ENCODE measurements at places on chromosomes 12 and 14. TPM values are rescaled to one million over a fixed set of nuclear protein-coding genes. Genes with fewer than 3 reads are reported as not detected.

TPPP2 gene
- polyA plus RNA-seq: 3.3 TPM

OR10G3 gene
- polyA plus RNA-seq: not detected

CLEC14A gene
- 16.2 TPM for polyA plus RNA-seq

- no peak for DNase-seq
Observed at GRCh38 chr14:45649051-45649450, 396.0 kb upstream of the MIS18BP1 start.

GRCh38 chr12:128792398-128792797, 31.4 kb downstream of the SLC15A4 start:
- no peak for DNase-seq

DNA sequence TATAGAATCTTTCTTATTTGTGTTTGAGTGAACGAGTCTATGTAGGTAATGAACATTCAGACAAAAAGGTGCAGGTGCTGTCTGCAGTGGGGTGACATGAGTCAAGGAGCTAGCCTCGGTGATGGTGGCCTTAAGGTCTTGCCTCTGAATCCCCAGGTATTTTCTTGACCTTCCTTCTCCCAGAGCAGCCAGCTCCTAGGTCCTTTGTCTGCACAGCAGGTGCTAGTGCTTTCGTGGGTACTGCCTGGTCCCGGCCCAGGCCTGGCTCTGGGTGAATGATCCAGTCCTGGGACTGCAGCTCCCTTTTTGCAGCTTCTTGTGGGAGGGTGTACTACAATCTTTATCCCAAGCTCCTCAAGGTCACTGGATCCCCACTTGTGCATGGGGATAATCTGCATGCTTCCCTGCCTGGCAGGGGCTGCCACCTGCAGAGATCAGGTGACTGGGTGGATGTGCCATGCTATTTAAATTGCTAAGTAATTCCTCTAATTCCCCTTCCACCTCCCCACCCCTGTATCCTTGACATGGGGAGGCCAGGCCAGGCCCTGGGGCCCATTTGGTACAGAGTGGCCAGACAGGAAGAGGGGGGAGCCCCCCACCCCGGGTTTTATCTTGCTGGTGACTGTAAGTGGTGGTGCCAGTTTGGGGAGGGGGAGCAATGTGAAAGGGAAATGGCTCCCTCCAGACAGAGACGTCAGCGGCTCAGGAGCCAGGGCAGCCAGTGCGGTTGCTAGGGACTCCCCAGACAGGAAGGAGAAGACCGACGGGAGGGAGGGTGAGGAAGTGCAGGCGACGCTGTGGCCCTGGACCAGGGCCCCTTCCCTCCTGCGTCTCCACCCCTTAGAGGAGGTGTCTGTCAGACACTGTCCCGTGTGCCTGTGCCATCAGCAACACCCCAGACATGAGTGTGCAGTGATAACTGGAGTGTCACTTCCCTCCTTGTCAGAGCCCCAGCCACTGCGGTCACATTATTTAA, 6.7 kb downstream of the VASH1 start:
- no peak for DNase-seq

DNA sequence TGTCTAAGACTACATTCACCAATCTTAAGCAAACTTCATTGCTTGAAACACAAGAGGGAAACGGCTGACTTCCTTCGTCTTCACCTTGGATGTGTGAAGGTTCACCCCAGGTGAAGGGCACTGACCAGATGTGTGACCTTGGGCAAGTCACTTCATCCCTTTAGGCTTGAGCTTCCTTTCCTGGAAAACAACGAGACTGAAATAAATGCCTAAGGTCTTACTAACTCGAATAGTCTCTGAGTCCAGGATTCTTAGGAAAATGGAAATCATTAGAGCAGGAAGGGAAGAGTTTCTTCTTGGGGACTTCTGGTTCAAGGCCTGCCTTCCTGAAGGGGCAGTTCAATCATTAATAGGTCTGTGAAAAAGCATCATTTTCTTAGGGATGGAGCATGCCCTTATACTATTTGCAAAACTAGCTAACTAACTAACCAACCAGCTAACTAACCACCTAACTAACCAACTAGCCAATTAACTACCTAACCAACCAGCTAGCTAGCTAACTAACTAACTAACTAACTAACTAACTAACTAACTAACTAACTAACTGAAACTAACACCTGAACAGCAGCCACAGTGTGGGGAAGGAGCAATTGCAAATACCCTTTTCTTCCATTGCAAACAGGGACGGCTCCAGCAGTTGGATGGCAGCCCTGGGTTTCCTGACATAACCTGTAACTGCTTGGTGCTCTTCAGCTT, 31.5 kb upstream of the EMP1 start:
- no peak for DNase-seq

DNA sequence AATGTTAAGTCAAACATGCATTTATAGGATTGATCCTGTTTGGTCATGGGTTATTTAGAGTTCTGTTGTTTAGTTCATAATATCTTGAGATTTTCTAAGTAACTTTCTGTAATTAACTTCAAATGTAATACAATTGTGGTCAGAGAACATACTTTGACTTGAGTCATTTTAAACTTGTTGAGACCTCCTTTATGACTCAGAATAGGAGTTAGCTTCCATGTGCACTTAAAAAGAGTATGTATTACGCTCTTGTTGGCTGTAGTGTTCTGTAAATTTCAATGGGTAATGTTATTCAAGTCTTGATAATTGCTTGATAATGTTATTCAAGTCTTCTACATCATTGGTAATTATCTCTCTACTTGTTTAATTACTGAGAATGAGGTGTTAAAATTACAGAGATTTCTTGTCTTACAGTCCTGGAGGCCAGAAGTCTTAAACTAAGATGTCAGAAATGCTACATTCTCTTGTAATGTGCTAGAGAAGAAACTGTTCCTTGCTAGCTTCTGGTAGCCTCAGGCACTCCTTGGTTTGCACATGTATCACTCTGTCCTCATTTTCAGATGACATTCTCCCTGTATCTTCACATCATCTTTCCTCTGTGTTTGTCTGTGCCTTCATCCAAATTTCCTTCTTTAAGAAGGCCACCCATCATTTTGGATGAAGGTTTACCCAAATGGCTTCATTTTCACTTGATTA, 197.3 kb downstream of the TMTC3 start:
- no peak for DNase-seq

DNA sequence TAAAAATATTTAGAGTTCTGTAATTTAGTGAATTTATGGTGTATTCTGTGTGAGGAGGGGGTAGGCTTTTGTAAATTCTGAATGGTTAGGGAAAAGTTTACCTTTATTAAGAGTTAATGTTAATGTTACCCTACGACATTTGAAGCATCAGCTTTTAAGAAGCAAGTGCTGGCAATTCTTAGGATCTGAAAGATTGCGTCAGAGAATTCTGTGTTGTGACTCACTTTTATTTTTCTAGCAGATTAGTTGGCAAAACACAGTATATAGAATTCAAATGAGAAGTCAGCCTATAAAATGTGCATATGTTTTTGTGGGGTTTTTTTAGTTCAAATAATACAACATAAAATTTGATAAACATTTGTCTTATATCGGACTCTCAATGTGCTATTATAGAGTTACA, 97.6 kb downstream of the RAD52 start:
- DNase-seq: no peak

- DNase-seq: no peak
Observed at GRCh38 chr12:105190530-105190929, 45.4 kb downstream of the APPL2 start.

GRCh38 chr12:76641961-76642360, 82.4 kb upstream of the OSBPL8 start:
- DNase-seq: no peak

GRCh38 chr14:75283162-75283832, 4.7 kb downstream of the FOS start:
- no peak for DNase-seq

DNA sequence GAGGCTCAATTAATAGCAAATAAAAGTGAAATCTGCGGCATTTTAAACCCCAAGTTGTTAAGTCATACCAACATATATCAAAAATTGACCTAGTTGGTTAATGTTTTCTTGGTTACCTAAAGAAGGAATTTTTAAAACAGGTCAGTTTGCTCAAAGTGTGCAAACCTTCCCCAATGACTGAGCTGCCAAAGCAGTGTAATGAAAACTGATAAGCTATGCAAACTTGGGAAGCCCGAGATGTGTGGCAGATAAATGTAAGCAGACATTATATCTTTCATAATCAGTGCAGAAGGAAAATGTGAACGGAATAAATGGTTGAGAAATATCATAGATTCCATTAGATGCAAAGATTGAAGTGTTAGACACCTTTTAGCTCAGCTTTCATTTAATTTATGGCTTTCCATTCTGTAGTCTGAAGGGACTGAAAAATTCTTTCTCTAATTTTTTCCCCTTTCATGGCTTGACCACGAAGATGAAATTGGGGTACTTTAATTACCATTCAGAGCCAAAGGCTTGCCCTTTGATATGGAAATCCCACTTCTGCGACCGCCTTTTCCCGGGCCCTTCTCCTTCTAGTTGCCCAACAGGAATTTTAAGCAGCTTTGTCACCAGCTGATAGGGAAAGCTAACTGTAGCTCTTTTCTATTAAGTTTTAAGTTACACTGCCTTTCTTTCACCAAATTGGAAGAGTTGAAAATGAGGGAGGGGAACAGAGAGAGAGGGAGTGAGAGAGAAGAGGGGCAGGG, 306.6 kb upstream of the SOX5 start:
- no peak for DNase-seq

- DNase-seq: no peak
Observed at GRCh38 chr12:130421896-130422295, 84.2 kb downstream of the PIWIL1 start.

All from left renal cortex interstitium (tissue), 4 donors.